ENCODE measurements at places on chromosomes 7 and 10.

DNA sequence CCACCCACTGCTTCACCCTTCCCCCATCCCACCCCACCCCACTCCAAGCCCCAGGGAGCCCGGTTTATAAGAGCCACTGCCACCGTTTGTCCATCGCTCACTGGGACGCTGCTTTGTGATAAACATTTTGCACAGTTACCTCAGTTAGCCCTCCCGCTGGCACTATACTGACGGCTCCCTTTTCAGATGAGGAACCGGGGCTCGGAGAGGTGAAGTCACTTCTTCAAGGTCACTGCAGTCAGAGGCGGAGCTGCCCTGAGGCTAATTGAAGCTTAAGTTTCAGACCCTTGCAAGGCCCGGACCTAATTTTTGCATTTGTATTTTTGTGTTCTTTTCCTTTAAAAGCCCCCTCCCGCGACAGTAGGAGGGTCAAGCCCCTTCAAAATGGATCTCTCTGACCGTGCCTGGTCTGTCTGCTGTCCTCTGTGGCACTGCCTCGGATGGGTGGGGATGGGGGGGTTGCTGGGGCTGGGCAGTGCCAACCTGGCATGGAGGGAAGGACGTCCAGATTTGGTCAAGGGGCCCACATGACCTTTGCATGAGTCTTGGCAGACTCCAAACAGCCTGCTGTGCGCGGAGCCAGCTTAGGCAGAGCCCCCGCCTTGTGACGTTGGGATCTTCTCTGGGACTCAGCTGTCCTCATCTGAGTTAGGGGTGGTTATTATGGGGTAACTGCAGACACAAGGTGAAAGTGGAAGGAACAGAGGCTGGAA lies 17.7 kb upstream of the NODAL start:
- DNase-seq, result no peak

- no peak for DNase-seq
Observed at GRCh38 chr7:88432301-88432700, 125.6 kb upstream of the STEAP4 start.

DNA sequence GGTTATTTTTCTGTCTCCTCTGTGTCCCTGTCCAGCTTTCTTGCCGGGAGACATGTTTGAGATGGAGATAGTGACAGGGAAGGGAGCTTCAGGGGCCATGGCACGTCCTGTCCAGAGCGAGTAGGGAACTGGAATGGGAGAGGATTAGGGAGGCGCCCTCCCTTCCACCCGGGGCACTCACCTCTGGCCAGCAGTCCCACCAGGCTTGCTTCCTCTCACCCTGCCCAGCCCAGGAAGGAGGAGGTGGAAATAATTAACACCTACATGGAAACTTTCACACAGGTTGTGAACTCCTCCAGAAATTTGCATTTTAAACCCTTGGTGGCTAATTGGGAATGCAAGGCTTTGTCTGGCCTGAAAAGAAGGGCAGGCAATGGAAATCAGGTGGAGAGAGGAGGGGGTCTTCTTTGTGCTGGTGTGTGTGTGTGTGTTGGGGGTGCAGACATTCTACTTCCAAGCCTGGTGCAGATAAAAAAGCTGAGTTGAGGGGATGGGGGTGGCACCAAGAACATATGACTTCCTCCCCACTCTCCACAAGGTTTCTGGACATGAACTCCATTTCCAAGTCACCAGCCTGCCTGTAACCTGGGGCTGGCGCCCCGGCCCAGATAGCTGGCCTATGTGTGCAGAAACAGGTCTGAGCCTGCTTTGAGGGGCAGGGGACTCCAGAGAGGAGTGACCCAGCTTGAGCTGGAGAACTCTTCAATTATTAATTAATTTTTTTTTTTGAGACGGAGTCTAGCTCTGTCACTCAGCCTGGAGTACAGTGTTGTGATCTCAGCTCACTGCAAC lies 199.4 kb downstream of the CYP26A1 start:
- no peak for DNase-seq

GRCh38 chr7:94507462-94507861 lies 2.1 kb upstream of the CASD1 start:
- no peak for DNase-seq

DNA sequence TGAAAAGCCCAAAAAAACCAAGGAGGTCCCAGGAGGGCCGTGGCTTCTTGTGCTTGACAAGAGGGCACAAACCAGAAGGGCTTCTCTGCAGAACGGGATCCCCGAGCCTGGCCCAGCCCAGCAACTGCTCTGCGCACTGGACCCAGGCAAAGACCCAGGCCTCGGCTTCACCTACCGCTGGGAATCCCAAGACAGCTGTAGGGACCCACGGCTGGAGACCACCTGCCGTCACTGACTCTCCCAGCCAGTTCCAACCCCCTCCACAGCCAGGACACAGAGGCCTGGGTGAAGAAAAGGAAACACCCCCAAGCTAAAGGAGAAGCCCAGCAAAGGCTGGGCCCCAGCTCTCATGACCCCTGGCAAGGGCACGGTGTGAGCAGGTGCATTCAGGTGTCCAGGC lies 24.3 kb downstream of the PDGFA start:
- no peak for DNase-seq

GRCh38 chr7:150514748-150515222 lies at the start of gene GIMAP7:
Gene GIMAP7 (plus strand): TSS chr7:150514872. CDS start chr7:150519975, 5,103 bp downstream.
- DNase-seq, result peak; percentile 21

DNA sequence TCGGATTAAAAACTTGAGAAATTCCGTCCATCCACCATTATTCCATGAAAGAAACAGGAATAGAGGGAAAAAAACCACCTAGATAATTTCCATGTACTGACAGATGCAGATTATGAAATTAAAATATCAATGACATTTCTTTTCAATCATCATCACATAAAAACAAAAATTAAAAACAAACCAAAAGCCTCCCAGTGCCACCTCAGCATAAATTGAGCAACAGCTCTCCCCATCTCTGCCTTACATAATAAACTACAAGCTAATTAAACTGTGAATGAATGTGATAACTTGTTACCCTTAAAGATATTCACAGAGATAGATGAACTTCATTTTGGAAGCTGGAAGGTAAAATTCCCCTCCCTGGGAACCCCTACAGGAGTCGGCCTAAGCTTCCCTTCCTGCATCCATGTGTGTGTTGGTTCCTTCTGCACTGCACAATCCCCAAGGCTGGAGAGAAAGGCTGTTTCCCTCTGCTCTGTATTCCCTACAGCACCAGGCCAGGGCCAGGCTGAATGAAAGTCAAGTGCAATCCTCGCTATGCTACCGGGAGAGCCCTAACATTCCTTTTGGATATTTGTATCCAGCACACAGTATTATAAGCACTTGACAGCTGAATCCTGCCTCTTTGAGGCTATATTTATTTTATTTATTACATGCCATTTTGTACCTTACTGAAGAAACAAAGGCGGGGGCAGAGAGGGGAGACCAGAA lies 8.1 kb downstream of the CCDC6 start:
- no peak for DNase-seq

- DNase-seq, result no peak
Observed at GRCh38 chr7:55569269-55569663, 3.0 kb downstream of the VOPP1 start.

- no peak for DNase-seq
Observed at GRCh38 chr7:24227068-24227467, 56.9 kb upstream of the NPY start.

DNA sequence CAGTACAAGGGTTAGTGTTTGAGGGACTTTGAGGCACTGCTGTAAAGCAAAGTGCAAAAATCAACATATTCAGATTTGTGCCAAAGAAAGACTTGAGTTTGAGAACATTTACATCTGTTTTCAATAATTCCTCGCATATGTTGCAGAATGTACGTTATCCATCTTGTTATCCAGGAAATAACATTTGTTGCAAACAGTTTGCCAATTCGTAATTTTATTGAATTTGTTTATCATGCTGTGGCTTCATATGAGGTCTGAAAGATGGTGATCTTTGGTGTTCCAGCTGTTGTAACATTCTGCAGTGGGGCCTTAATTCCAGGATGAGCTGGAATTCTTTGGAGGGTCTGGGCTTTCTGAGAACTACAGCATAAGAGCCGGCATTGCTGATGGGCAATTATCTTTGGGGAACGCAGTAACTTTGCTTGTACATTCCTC lies 396.2 kb downstream of the LRMDA start:
- no peak for DNase-seq

DNA sequence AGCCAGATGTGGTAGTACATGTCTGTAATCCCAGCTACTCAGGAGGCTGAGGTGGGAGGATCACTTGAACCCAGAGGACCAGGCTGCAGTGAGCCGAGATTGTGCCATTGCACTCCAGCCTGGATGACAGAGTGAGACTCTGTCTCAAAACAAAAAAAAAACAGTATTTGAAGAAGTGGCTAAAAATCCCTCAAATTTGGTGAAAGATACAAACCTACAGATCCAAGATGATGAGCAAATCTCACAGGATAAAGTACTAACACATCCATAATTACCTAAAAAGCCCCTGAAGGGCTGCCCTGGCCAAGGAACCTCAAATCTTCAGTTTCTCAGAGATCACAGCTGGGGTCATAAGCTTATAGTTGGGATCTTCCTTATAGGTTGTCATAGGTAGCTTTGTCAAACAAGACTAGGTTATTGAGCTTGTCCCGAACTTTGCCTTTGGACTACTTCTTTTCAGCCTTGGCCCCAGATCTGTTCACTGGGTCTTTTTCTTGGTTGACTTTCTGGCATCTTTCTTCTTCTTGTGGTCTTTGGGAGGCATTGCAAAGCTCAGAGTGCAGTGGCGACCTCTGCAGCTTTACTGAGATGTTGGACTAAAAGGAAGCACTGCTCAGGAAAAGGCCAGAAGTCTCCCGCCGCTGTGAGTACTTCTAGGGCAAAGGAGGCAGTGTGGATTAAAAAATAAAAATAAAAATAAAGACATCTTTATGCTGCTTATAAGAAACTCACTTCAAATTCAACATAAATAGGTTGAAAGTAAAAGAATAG lies 28.6 kb upstream of the SAR1A start:
- DNase-seq, result no peak

DNA sequence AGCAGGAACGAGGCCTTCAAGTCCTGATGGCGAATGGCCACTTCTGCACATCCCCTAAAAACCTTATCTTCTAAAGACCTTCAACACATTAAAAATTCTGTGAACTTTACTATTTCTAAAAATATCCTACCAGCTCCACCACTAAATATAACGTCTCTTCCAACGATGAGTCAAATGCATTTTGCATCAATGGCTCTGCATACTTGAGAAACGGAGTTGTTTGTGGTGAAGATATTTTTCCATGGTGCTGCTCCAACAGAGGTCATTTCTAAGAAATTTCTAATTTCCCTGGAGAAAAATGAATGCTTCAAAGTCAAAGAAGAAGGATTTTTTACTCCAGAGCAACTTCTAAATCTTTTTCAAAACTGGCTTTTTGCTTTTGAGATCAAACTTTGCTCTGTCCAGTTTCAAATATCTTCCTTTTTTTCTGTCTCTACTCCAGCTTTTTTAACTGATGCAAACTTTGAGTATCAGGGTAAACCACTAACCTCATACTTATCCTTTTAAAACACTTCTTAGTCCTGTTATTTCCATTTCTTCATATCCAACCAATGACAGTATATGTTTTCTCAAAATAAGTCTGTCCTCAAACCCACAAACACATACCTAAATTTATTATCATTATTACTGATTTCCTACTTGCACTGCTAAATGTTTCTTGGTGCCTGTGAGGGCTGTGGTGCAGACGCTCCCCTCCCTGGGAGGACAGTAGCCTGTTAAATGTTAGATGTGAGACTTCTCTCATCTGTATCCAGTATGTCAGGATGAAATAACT lies 258.1 kb downstream of the KLF6 start:
- DNase-seq, result no peak

GRCh38 chr10:53719658-53720057 lies 947.1 kb upstream of the MBL2 start:
- no peak for DNase-seq

DNA sequence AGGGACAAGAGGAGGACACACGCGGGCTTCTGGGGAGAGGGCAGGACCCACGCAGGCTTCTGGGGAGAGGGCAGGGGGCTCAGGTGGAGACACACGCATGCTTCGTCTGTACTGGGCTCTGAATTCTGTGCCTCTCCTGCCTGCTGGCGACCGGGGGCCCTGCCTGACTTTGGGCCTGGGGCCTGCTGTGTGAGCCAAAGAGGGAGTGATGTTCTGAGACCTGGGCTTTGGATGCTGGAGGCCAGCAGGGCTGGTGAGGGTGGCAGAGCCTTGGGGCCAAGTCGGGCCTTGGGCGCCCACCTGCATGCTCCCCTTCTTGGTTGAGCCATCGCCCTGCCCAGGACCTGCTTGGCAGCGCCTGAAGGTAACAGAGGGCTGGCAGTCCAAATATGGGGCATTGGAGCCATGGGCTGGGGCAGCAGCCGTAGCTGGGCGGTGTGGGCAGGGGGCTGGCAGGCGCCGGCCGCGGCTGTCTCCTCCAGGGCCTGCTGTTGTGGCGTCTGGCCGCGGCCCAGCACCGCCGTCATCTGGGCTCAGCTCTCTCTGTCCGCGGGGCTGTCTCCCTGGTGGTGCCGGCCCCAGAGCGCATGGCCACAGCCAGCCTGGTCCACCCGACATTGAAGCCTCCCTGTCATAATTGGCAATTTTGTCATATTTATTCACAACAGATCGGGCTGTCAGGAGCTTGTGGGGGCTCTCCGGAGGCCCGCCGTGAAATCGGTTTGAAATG lies 78.9 kb downstream of the UNCX start:
- no peak for DNase-seq

DNA sequence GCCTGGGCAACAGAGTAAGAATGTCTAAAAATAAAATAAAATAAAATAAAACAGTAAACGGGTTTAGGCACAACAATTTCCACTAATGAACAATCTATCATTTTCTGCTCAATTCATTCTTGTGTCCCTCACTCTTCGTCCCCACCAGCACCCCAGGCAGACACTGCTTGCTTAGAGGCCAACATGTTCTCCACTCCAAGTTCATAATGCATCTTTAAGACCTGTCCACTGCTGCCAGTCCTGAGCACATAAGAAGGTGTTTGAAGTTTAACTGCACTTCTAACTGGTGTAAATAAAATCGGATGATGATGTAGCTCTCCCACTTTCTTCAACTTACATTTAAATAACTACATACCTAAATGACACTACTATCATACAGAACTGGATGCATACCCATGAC lies 13.2 kb downstream of the PDLIM1 start:
- no peak for DNase-seq

GRCh38 chr7:112421666-112422486 lies 28.4 kb upstream of the IFRD1 start:
- DNase-seq, result no peak

DNA sequence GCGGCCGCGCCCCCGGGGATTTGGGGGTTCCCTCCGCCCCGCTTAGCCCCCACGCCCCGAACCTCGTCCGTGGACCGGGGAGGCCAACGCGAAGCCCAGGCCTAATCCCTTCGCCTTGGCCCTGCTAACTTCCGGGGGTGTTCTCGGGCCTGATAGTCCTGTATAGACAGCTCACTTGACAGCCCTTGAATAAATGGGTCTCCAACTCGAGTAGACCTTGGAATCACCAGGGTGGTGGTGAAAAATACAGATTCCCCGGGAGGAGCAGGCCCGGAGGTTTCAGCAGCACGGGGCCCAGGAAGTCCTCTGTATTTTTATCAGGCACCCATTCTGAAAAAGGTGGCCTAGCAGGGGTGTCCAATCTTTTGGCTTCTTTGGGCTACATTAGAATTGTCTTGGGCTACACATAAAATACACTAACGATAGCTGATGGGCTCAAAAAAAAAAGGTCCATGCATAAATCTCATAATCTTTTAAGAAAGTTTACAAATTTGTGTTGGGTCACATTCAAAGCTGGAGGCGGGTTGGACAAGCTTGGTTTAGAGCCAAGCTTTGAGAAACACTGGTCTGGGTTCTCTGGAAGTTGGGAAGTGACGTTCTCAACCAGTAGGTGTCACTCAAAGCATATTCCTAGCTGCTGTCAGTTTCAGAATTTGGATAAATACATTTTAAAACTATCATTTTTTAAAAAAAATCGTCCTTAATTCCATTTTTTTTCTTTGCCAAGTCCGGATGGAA lies 221.7 kb downstream of the PHTF2 start:
- no peak for DNase-seq
